ENCODE measurements at places on chromosomes 5 and 9. TPM values are rescaled to one million over a fixed set of nuclear protein-coding genes. Genes with fewer than 3 reads are reported as not detected.

TEK gene
- 5.9 TPM for total RNA-seq

CATSPER3 gene
- total RNA-seq = 1.1 TPM

NMUR2 gene
- 1.9 TPM for total RNA-seq

DNA sequence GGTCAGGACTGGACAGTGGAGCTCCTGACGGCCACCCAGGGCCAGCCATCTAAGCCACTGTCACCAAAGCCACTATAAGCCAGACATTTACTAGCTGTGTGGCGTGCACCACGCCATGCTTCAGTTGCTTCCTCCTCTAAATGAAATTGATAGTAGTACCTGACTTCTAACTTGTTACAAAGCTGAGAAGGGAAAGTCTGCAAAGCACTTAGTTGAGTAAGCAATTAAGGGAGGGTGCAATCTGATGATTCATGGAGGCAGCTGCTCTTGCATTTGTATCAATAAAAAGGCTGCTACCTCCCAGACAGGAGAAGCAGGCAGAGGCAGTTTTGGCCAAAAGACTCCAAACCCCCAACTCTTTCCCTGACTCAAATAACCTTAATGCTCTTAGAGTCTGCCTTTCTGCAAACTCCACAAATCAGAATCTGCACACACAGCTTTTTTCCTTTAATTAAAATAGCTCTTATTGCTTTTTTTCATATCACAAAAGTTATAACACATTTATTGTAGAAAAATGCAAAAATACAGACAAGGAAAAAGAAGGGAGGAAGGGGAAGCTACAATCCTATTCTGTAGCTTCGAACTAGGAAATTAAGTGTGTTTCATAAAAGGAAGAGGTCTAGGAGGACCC is 19.3 kb upstream of the RAPGEF1 start:
- no peak for DNase-seq

- DNase-seq = no peak
These were observed 491 bp upstream of the CTSL start for GRCh38 chr9:87725356-87725899.

- DNase-seq = no peak
These were observed 53.9 kb downstream of the PAM start for GRCh38 chr5:102809033-102809432.
